ENCODE measurements at places on chromosomes 16 and 17. TPM values are rescaled to one million over a fixed set of nuclear protein-coding genes. Genes with fewer than 3 reads are reported as not detected.

DNA sequence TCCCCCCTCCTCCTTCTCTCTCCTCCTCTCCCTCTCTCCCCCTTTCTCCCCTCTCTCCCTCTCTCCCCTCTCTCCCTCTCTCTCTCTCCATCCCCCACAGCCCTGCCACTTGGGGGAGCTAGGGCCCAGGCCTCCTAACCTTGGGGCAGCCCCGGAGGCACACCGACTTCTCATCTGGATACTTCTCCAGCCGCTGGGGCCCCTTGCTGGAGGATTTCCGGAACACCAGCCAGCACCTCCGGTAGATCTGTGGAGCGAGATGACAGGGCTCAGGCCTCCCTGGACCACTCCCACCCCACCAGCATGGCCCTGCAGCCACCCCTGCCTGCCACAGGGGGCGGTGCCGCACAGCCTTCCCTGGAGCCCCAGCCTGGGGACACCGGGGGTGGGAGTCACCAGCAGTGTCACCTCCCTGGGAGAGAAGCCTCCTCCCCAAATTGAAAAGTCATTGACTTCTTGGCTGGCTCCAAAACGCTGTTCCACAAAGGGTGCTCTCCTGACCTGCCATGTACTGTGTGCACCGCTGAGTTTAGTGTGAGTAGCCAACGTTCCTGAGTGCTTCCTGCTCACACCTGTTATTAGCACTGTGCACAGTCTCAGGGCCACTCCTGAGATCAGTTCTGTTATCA lies 10.5 kb downstream of the DOK4 start:
- DNase-seq = no peak

- no peak for DNase-seq
These were observed 11.9 kb upstream of the CLEC18A start for GRCh38 chr16:69938981-69939820.

DNA sequence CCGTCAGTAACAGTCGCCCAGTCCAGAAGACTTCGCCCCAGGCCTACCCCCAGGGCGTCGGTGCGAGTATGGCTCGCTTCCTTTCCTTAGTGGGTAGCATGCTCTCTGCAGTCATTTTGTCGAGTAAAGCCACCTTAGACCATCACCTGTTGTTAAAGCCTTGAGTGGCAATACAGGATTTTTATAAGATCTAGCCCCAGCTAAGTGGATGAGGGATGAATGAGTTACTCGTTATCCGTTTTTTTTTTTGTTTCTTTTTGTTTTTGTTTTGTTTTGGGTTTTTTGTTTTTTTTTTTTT lies 322 bp upstream of the KLHL11 start:
- no peak for DNase-seq

GRCh38 chr16:78768226-78768625 lies 668.8 kb downstream of the WWOX start:
- DNase-seq = no peak

DNA sequence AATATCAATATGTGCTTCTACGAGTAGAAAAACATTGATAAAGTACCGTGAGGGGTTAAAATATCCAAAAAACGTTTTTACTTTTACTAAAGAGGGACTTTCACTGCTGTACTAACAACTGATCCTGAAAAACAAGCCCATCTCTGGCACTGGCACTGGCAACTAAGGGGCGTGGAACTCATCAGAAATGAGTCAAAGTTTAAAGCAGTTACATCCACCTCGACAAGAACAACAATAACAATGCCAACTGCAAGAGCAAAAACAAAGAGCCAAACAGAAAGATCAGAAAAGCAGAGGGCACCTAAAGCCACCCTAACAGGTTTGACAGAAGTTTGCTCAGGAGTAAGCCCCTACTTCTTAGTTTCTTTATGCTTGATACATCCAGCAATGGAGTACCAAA lies 13.1 kb downstream of the MBTPS1 start:
- DNase-seq = no peak

DNA sequence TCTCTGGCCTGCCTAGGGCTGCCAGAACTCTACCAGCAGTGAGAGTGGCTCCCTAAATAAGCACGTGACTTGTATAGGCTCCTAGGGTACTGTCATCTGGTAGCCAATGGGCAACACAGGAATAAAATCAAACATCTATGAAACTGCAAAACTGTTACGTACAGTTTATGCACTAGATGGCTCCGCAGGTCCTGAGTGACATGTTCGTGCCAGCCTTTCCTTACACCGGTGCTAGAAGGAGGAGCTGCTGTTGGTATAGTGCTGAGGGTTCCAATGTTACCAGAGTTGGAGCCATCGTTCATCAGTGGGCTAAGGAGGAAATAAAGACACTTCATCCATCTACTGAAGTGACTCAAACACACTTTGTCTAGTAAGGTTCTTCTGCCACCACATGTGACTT lies 63.2 kb upstream of the TRAP1 start:
- DNase-seq = no peak

Gene TNS4
- 0.32 TPM for polyA plus RNA-seq

Gene CCL7
- polyA plus RNA-seq = not detected

Gene CHST6
- 1.2 TPM for polyA plus RNA-seq

Gene SLC16A3
- polyA plus RNA-seq = 11.4 TPM

Gene CACNA1G
- 8.5 TPM for polyA plus RNA-seq

Gene SOST
- polyA plus RNA-seq = 54.4 TPM
